Skeletal muscle cell (primary cell): ENCODE measurements at places on chromosomes 5 and 9.
A peak's percentile ranks its signal among the peaks of the same experiment; 100 is the strongest.

GRCh38 chr5:80959768-80960442 is at the start of gene RASGRF2:
TSS of gene RASGRF2 (plus strand) at chr5:80960363. CDS start at chr5:80960739, 376 bp downstream.
- no peak for DNase-seq

DNA sequence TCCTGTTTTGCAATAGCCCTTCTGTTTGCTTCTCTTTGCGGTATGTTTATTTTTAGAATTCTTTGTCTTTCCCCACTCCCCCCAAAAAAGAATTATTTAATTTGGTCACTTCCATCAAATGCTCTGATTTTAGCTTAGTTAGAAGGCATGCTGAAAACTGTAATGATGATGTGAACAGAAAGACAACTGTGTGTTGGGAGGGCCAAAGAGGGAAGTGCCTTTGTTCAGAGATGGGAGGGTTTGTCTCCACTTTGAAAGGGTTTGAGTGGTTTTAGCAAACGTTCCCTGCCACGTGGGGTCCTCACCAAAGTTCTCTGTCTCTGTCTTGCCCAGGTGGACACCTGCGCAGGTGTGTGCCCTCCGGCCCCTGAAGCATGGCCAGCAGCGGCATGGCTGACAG is 41.9 kb downstream of the SYK start:
- no peak for DNase-seq

DNA sequence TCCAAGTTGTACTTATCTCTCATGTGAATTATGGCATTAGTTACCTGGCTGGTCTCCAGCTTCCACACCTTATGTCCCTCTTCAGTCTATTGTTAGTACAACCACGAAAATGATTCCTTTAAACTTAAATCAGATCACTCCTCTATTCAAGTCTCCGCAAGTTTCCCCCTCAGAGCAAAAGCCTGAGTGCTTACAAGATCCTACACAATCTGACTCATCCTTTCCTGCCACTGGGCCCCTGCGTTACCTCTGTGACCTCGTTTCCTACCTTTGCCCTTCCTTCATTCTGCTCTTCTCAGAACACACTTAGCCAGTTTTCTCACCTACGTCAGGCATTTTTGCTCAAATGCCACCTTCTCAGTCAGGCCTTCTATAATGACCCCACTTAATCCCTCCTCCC is 45.1 kb upstream of the GLIS3 start:
- no peak for DNase-seq

DNA sequence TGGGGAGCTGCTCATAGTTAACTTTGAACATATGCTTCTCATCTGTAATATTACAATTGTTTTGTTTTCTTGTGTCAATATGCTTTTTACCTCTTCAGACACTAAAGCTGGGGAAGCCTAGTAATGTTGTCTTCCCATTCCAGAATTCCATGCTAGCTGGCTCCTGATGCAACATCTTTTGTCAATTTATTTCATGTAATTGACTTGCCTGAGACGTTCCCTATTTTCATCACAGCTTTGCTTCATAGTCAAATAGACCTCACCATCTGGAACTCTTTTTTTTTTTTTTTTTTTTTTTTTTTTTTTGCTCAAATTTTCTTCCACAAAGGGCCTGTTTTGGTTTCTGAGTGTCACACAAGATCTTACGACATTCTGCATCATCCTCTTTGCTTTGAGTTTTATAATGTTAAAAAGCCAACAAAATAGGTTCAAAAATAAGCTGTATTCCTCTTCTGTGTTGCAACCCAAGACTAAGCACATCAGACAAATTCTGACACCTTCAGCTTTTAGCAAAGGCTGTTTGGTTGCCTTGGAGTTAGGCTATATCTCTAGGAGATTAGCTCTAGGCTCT is 235.2 kb downstream of the NR3C1 start:
- no peak for DNase-seq

- DNase-seq: no peak
These were observed 2.7 kb downstream of the CCL27 start for GRCh38 chr9:34659592-34660253.

DNA sequence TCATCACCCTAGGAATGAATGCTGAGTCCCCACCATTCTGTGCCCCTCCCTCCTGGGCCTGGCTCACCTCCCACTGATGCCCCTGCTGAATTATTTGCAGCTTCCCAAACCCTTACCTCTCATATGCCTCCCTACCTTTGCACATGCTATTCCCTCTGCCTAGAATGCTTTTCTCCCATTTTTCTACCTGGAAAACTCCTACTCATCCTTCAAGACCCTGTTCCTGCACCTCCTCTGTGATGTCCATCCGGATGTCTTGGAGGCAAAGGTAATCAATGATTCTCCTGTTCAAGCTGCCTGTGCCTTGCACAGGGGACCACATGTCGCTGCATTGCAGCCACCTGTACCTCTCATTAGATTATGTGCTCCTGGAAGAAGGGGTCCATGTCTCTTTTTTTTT is 104.8 kb upstream of the LMX1B start:
- no peak for DNase-seq

DNA sequence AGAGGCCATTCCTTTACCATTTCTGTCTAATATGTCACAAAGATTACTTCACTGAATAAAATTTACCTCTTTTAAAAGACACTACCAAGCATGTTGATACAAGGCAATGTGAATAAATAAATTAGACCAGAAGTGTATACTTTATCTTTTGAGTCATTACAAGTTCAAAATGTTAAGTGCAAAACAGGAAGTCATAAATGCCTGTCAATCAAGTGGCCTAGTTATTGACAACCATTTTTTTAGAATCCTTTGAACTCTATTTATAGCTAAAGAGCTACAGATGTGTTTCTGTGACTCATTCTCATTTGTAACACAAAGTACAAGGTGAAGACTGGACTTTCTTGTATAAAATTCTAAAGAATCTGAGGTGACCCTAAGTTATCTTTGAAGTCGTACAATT is 602.7 kb upstream of the SEMA6A start:
- no peak for DNase-seq

- DNase-seq: no peak
These were observed 36.9 kb downstream of the SPOCK1 start for GRCh38 chr5:137462265-137462590.

GRCh38 chr5:159911349-159911748 is 4.9 kb upstream of the ADRA1B start:
- DNase-seq: no peak

GRCh38 chr5:71662381-71662780 is 56.7 kb upstream of the CARTPT start:
- no peak for DNase-seq

GRCh38 chr5:143161885-143162540 is 241.5 kb downstream of the NR3C1 start:
- peak; percentile 96 for DNase-seq
